ENCODE measurements at places on chromosomes 3 and 15.
A peak's percentile ranks its signal among the peaks of the same experiment; 100 is the strongest.

DNA sequence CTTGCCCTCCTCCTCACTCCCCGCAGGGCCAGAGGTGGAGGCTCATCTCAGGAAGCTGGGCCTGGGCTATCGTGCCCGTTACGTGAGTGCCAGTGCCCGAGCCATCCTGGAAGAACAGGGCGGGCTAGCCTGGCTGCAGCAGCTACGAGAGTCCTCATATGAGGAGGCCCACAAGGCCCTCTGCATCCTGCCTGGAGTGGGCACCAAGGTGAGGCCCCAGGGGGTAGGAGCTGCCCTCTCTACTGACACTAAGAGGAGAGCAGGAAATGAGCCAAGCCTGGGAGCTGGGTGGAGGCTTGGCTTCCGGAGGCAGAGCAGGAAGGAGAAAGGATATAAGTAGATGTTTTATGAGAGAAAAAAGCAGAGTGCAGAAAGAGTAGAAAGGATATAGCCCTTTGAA lies 4.9 kb downstream of the OGG1 start:
- peak; percentile 30 for DNase-seq

GRCh38 chr15:70433586-70434324 lies 329.6 kb downstream of the UACA start:
- DNase-seq = no peak

GRCh38 chr3:132293251-132293650 lies 24.0 kb upstream of the ACP3 start:
- no peak for DNase-seq

- no peak for DNase-seq
These were observed 119.8 kb upstream of the LIPC start for GRCh38 chr15:58312031-58312430.

DNA sequence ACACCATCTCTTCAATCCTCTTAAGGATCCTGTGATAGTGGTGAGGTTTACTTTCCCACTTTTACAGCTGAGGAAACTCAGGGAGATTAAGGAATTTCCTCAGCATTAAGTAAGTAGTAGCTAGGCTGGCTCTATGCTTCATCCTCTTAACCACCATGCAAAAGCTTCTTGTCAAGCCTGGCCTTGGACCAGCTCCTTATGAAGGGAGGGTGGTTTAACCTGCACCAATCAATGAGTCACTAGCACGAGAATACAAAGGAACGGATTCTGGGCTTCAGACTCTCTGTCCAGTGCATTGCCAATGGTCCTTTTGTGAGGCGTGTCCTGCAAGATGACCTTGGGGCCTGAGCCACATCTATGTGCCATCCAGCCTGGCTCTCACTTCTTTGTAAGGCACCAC lies 202.0 kb upstream of the CFAP20DC start:
- no peak for DNase-seq

DNA sequence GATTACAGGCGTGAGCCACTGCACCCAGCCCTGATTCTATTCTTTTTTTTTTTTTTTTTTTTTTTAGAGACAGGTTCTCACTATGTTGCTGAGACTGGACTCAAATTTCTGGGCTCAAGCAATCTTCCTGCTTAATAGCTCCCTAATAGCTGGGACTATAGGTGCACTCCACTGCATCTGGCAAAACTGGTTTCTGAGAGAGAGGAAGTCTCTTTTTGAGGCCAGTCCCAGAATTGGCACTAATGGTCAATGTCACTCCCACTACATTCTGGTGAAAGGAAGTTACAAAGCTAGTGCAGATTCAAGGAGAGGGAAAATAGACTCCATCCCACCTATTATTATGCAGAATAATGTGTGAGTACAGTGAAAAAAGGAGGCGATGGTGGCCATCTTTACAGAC lies 5.8 kb upstream of the TGFBR2 start:
- no peak for DNase-seq

DNA sequence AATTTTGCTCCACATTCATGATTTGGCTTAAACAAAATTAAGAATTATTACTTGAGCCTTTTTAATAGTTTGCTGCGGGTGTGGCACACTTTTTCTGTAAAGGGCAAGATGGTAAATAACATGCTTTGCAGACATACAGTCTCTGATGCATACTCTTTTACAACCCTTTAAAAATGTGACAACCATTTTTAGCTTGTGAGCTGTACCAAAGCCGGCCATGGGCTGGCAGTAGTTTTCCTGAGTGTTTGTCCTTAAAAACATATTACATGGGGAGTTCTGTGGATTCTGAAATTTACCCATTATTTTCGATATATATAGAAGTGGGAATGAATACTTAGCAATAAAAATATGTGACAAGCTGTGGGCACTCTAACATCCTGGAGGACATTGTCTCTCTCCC lies 163.4 kb downstream of the FNDC3B start:
- no peak for DNase-seq

All from right lung (tissue), 10 donors.